ENCODE measurements at places on chromosomes 2 and 18.

- no peak for DNase-seq
Observed at GRCh38 chr2:240259201-240259923, 118.9 kb upstream of the OTOS start.

DNA sequence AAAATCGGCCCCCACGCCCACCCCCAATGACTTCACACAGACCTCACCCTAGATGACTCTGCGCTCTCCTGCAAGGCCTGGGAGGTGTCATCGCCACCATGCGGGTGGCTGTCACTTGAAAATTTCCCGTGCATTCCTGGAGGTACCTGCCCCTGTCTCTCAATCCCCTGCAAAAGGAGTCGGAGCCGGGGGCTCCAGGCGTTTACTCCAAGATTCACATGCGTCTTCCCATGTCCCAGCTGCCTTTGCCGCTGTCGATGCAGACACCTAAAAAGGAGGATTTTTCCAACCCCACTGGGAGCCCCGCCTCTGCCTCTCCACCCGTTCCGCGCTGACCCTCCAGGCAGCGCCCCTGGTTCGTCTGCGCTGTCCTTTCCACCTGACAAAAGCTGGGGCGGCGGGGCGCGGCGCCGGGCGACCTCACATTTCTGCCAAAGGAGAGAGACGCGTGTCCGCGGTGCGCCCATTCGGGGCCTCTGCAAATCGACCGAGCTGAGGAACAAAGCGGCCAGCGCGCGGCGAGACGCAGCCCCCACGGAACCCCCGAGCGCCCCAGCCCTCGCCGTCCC is 667 bp downstream of the REEP1 start:
- DNase-seq = peak; percentile 44

GRCh38 chr2:68846091-68846490 is 25.1 kb downstream of the BMP10 start:
- no peak for DNase-seq

GRCh38 chr2:134491771-134492441 is 226.9 kb downstream of the TMEM163 start:
- peak; percentile 77 for DNase-seq

DNA sequence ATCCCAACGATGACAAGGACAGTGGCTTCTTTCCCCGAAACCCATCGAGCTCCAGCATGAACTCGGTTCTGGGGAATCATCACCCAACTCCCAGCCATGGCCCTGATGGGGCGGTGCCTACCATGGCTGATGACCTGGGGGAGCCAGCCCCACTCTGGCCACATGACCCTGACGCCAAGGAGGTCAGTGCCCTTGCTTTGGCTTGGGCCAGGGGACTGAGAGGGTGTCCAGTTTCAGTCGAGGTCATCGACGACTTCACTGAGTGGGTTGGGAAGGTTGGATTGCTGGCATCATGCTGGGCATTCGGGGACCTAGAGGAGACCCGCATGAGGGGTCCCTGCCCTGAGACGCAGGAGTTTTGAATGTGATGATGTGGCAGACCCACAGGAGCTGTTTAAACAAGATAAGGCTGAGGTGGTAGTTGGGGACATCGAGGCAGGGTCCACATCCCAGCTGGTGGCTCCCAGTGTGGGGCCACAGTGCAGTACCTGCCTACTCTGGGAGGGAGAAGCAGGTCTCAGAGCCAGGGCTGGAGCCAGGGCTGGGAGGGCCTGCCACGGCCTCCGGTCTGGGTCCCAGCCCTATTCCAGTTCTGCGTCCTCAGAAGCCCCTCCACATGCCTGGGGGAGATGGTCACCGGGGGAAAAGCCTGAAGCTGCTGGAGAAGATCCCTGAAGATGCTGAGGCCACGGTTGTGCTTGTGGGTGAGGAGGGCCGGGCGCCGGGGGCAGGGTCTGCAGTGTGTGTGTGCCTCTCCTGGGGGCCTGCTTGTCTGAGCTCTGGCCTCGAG is 6.0 kb downstream of the SLC4A3 start:
- peak; percentile 20 for DNase-seq

DNA sequence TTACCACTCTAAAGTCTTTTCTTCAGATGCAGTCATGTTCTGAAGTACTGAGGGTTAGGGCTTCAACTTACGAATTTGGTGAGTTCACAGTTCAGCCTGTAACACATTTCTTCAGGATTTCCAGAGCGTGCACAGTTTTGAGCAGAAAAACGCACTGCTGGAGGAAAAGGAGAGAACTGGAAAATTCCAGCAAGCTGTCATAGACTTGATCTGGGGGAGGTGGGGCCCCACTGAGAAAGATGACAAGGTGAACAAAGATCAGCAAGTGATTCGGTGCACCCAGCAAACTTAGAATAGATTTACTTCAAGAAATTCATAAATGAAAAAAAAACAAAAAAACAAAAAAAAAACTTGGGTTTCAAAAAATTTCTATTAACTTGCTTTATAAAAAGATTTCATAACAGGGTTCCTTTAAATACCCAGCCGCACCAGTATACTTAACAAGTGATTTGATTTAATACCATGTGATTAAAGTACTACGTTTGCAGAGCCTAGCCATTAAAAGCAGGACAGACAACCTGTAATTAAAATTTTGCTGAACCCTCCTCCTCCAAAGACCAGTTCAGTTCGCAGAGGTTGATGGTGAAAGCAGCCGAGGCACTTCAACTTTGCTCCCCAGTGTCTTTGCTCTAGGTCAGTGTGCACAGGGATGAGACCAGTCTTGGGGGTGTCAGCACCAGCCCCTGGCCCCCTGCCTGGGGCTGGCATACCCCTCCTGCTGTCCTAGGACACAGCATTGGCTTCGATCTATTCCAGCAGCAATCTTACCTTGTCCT is 30.5 kb downstream of the CTIF start:
- DNase-seq = peak; percentile 44

DNA sequence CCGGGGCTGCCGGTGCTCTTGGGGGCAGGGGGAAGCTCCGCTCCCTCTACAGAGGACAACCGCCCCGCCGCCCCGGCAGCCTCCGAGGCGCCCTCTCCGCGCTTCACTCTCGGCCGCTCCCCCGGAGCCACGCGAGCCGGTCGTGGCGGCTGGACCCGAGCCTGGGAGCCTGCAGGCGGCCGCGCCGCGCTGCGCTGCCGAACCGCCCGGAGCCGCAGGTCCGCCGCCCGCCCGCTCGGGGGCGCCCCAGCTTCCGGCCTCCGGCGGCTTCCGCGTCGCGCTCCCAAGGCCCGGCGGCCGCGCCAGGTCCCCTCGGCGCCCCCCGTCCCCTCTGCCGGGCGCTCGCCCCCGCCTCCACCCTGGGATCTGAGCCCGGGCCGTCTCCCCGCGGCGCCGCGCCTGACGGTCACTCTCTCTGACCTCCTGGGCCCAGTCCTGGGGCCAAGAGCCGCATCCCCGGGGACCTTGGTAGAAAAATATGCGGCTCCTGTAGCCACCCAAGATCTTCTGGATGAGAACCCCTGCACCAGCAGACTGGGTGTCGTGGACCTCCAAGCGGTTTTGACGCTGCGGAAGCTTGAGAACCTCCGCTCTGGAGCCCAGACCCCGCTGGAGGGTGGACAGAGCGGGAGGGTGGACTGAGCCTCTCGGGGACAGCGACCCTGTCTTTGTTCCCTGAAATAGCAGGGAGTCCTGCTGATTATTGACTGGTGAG is 44.3 kb downstream of the SERTAD2 start:
- no peak for DNase-seq

GRCh38 chr2:169741-170140 is 94.1 kb downstream of the SH3YL1 start:
- no peak for DNase-seq

DNA sequence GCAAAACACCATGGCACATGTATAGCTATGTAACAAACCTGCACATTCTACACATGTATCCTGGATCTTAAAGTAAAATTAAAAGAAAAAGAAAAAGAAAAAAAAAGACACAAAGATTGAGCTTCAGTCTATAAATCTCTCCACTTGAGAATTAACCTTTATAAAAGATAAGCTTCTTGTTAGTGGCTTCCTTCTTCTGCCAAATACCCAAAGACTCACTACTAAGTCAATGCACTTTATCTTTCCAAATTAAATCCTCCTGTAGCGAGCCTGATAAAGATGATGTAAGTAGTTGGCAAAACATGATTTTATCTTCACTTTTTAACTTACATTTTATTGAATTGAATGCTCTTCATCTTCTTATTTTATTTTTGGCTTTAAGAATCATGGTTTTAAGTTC is 349.9 kb downstream of the TRIB2 start:
- DNase-seq = no peak

DNA sequence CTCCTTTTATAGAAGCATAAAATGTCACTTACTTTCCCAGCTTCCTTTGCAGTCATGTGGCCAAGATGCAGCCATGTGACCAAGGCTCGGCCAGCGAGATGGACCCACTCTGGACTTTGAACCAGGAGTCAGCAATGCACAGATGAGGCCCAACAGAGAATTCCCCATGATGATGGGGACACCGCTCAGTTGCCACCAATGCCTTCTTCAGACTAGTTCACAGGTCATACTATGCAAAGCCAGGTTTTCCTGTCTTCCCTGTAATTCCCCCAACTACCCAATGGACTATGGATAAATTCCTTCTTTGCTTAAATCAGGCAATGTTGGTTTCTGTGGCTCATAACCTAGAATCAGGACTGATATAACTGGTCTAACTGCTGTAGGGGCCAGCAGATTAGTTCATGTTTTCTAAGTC is 22.5 kb upstream of the REL start:
- DNase-seq = no peak

- DNase-seq = no peak
Observed at GRCh38 chr2:72173640-72174321, 26.1 kb upstream of the CYP26B1 start.

DNA sequence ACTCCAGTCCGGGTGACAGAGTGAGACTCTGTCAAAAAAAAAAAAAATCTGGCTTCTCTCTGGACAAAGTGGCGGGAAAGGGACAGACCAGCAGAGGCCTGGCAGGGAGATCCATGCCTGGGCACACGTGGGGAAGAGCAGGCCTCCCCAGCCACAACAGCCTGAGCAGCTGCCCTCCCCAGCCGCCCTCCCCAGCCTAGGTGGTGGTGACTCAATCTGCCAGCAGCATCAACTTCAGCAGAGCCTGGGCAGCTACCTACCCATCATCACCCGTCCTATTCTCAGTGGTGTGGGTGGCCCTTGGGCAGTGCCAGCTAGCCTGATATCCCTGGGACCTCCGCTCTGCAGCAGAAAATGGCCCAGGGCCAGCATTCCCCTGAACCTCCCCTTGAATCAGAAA is 612.4 kb downstream of the FBXO15 start:
- DNase-seq = no peak

DNA sequence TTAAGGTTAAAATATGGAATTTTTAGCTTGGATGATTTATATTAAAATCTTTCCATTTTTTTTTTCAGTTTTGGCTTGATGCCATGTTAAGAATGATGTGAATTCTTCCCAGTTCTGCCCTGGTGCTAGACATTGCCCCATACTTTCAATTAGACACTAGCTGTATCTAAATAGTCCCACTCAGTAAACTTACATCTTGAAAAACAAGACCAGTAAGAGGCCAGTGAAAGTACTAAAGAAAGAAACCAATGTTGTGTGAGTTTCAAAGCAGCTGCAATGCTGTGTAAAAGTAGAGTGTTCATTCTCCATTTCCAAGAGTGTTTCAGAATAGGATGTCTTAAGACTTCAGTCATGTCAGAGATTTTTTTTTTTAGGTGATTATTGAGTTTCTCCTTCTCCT is 40.0 kb upstream of the CYBRD1 start:
- DNase-seq = no peak

- DNase-seq = peak; percentile 40
Observed at GRCh38 chr2:45652090-45653031, 886 bp downstream of the PRKCE start.

- no peak for DNase-seq
Observed at GRCh38 chr2:45647986-45648520, 3.4 kb upstream of the PRKCE start.

- DNase-seq = no peak
Observed at GRCh38 chr2:25712455-25712854, 39.1 kb upstream of the DTNB start.

GRCh38 chr2:68426848-68427579 is 40.1 kb downstream of the FBXO48 start:
- no peak for DNase-seq

DNA sequence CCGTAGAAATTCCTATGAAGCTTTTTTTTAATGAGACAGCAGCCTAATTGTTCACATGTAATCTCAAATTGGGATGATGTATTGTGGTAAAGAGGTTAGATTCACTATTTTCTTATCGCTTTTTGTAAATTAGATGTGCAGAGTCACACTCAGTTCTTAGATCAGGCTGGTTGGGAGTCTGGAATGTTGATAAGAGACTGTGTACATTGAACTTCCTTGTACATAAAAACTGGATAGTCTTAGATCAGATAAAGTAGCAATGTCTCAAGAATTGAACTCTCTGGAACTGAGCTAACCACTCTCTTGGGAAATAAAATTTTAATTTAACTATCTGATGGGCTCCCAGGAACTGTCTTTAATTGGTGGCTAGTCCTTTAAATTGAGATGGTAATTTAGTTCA is 108.1 kb upstream of the MSTN start:
- no peak for DNase-seq

DNA sequence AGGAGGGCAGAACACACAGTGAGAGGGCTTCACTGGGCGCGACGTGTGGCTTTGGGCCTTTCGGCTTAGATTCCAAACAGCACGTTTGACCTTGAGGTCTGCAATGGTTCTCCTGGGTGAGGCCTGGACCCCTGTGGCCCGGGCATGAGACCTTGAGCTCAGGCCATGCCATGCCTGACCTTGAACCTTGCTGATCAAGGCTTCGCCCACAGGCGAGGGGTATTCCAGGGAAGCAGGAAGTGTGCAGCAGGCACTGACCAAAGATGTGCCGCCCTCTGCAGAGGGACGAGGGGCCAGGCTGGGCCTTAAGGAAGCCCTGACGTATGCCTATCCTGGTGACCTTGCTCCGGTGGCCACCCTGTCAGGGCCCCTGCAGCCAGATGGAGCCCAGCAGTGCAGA is 178.3 kb upstream of the HDAC4 start:
- no peak for DNase-seq

All from D341Med (cell line).